ENCODE measurements at places on chromosomes 6 and 20. TPM values are rescaled to one million over a fixed set of nuclear protein-coding genes. Genes with fewer than 3 reads are reported as not detected.

GRCh38 chr20:51860111-51860882 lies 58.0 kb upstream of the SALL4 start:
- DNase-seq, result no peak

GRCh38 chr6:155187106-155187505 lies 76.7 kb upstream of the CLDN20 start:
- no peak for DNase-seq

The SLC29A1 gene
- 25.3 TPM for total RNA-seq

The L3MBTL1 gene
- total RNA-seq, result 2.6 TPM

The RHAG gene
- total RNA-seq, result not detected

The STMND1 gene
- not detected for total RNA-seq

All from lung microvascular endothelial cell (primary cell).